M059J (cell line): ENCODE measurements at places on chromosomes 5 and 9.

DNA sequence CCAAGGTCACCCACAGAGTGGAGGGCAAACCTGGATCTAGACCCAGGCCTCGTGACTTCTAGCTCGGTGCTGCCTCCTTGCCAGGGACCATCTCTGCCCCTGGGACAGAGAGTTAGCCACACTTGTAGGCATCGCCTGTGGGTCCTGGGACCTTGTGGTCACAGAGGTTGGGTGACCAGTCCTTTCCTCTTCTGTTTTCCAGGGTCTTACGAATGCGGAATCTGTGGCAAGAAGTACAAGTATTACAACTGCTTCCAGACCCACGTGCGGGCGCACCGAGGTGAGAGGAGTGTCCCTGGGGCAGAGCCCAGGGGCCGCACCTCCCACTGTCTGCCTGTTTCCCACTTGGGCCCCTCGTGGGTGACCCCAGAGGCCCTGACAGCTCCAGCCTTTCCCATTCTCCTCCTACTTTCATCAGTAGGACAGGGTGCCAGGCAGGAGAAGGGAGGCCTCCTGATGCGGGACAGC, 76.3 kb downstream of the AMBP start:
- DNase-seq = no peak

- DNase-seq = no peak
Observed at GRCh38 chr9:85283421-85283820, 458.3 kb downstream of the AGTPBP1 start.

- DNase-seq = peak; percentile 97
Observed at GRCh38 chr5:172006321-172007174, at the start of gene FBXW11. TSS of gene FBXW11 (minus strand) at chr5:172006638. CDS start at chr5:172006502, 136 bp downstream.

DNA sequence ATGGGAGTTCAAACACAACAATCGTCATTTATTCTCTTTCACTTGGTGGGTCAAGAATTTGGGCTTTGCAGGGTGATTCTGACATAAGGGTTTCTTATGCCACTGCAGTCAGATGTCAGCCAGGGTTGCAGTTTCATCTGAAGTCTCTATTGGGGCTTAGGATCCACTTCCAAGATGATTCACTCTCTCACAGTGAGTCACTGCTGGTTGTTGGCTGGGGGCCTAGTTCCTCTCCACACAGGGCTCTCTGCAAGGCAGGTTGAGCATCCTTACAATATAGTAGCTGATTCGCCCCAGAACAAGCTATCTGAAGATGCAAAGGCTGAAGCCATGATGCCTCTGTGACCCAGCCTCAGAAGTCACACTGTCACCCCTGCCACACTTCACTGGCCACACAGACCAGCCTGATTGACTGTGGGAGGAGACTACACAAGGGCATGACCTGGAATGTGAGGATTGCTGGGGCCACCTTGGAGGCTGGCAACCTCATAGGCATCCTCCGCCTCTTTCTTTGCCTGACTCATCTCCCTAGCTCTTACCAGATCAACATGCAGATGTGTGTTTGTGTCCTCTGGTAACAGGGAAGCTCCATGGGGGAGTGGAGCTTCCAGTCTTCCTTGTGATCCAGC, 4.5 kb upstream of the CARD19 start:
- DNase-seq = peak; percentile 80

DNA sequence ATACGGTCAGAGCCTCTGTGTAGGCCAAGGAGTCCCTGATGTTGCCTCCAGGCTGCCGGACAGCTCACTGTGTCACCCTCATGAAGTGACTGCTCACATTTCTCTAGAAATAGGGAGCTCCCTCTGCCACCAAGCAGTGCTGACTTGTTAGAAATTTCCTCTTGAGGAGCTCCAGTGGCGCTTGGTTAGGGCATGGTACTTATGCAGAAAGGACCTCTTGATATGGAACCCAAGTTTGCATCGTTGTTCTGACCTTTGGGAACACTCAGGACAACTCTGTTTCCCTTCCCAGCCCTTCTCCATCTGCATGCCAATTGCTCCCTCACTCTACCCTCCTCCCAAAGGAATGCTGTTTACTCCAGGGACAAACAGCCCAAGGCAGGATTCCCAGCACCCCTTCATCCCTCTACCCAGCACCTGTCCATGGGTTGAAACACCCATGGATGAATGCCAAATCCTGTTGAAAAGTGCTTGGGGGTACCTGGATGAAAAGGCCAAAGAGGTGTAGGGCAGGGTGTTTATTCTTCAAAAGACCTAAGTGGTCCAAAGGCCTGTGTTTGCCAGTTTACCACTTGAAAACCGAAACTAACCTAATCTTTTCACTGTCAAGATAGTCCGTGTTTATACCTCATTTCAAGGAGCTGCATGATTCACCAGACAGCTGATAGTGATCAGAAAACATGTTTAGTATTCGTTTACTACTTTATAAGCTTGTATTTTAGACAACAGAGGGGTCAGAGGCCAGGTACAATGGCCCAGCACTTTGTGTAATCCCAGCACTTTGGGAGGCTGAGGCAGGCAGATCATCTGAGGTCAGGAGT, 51.1 kb downstream of the KLF4 start:
- peak; percentile 87 for DNase-seq

DNA sequence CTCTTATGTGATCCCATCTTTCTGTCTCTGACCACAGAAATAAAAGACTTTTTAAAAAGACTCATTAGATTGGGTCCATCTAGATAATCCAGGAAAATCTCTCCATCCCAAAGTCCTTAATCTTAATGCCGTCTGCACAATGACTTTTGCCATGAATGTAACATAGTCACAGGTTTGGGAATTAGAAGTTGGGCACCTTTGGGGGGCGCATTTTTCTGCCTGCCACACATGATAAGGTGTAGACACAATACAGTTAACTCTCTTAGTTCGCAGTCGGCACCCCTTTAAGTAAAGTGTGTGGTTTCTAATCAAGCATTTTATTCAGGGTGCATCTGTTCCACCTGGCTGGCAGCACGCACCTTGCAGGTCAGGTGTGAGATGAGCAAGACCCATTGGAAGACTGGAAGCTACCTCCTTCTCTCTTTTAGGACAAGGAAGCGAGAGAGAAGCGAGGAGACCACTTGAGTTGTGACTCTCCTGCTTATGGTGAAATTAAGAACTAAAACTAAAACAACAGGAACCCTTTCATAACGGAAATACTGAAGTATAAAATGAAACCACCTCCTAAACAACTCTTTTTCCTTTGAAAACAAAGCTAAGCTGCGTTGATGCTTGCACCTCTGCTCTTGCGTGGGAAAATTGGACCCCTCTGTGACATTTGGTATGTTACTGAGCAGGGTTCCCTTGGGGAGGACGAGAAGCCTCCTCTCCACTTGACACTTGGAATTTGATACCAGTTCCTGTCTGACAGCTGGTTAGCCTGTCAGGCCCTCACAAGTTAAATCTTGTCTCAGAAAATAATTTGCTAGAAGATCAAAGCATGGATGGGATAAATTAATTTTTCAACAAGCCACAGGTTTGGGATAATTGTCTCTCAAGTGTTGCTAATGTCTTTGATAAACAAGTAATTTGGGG, 304.6 kb upstream of the DMRT1 start:
- DNase-seq = no peak
